ENCODE measurements at places on chromosomes 4 and X. TPM values are rescaled to one million over a fixed set of nuclear protein-coding genes. Genes with fewer than 3 reads are reported as not detected.

- H3K4me3 ChIP-seq, result no peak overlapping the region
- H3K4me1 ChIP-seq, result no peaks in the 10 kb centered on the region
- H3K27ac ChIP-seq, result no peak overlapping the region
- peaks cover 6% of the 10 kb centered on the region for H3K27me3 ChIP-seq
- DNase-seq, result no peak
Observed at GRCh38 chrX:101764538-101764937, 104.9 kb upstream of the ARMCX2 start.

GRCh38 chrX:2561456-2561855, 60.7 kb upstream of the DHRSX start:
- H3K4me1 ChIP-seq, result no peaks in the 10 kb centered on the region
- no peak overlapping the region for H3K4me3 ChIP-seq
- no peaks in the 10 kb centered on the region for H3K27me3 ChIP-seq
- DNase-seq, result no peak

DNA sequence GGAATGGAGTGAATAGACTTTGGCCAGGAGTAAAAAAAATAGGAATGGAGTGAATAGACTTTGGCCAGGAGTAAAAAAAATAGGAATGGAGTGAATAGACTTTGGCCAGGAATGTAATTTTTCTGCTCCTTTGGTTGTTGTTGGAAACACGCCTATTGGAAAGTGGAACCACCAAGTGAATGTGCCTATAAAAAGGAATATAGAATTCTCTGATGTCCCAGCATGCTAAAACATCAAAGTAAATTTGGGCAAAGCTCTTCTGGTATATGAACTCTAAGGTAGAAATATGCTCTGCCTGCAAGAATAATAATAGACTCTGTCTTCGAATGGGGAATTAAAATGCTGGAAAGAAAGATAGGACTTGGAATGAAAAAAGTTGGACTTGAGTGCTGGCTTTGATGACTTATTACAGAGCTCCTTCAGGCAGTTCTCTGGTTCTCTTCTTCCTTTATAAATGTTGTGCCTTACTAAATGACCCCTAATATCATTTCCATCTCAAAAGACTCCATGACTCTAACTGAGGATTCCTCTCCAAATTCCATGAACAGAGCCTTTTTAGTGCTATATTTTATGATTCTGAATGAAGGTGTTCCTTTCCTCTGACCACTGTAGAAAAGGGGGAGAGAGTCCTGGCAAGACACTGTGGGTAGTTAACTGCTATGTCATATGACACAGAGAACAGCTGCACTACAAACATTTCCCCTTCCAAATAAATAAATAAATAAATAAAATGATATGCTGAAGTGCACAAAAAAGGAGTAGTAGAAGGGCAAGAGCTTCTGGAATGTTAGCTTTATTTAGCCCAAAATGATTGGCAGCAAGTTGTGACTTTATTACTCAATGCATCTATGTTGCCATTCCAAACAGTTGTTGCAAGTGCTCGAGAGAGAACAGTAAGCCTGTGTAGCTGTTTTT, 13.5 kb upstream of the GBA3 start:
- H3K27me3 ChIP-seq, result no peaks in the 10 kb centered on the region
- H3K27ac ChIP-seq, result no peak overlapping the region
- H3K36me3 ChIP-seq, result no peaks in the 10 kb centered on the region

- H3K27ac ChIP-seq, result no peak overlapping the region
- H3K4me1 ChIP-seq, result peaks cover 11% of the 10 kb centered on the region
- DNase-seq, result no peak
- peaks cover 4% of the 10 kb centered on the region for H3K36me3 ChIP-seq
- H3K4me3 ChIP-seq, result no peak overlapping the region
Observed at GRCh38 chrX:130264573-130264972, 4.1 kb downstream of the ZNF280C start.

- no peaks in the 10 kb centered on the region for H3K36me3 ChIP-seq
- DNase-seq, result no peak
- H3K4me3 ChIP-seq, result no peak overlapping the region
- no peaks in the 10 kb centered on the region for H3K4me1 ChIP-seq
Observed at GRCh38 chrX:124506066-124506465, 159.7 kb downstream of the SH2D1A start.

GRCh38 chrX:44914532-44915198, 41.7 kb downstream of the KDM6A start:
- no peak for DNase-seq
- H3K27me3 ChIP-seq, result no peaks in the 10 kb centered on the region
- no peak overlapping the region for H3K27ac ChIP-seq
- no peak overlapping the region for H3K4me3 ChIP-seq
- H3K4me1 ChIP-seq, result peaks cover 12% of the 10 kb centered on the region

DNA sequence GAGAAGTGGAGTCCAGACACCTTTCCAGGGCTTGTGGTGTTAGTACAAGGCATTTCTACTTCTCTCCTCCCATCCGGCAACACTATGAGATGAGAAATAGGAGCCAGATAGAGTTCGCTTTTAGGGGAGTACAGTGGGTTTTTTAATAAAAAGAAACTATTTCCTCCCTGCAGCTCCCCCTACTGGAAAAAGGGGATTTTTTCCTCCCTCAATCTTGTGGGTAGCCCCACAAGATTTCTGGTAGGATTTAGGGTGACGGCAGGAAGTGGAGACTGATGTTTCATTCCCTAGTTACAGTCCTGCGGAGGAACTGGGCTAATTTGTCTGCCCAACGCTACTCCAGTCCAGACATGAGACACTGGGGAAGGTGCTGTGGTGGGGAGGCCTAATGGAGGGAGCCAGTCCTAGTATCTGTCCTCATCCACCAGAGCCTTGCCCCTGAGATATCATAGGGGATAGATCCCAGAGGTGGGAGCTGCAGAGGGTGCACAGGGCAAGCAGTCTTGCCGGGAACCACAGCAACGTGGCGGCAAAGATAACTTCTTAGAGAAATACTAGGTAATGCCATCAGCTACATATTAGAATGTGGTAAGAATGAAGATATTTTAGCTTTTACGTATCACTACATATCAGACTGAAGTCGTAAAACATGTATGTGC, 45.5 kb upstream of the PRKG2 start:
- DNase-seq, result no peak
- H3K4me3 ChIP-seq, result no peak overlapping the region
- no peak overlapping the region for H3K27ac ChIP-seq
- no peaks in the 10 kb centered on the region for H3K36me3 ChIP-seq
- H3K27me3 ChIP-seq, result no peaks in the 10 kb centered on the region
- no peaks in the 10 kb centered on the region for H3K4me1 ChIP-seq

DNA sequence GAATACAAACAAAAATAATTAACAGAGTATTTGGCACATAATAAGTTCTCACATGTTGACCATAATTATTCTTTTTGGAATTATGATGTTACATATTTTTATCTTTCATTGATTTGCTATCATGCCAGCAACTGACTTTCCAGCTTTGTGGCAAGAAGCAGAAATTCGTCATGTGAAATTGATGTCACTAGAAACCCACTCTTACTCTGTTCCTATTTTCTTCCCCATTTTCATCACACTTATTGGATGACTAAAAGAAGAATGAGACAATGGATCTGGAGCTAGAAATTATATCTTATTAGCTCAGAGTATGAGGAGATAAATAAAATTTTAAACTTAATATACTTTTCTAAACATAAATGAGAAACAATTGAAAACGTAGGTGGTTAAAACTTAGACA, 31.9 kb downstream of the EGF start:
- DNase-seq, result no peak
- no peaks in the 10 kb centered on the region for H3K36me3 ChIP-seq
- peaks cover 6% of the 10 kb centered on the region for H3K4me1 ChIP-seq
- H3K4me3 ChIP-seq, result no peak overlapping the region

DNA sequence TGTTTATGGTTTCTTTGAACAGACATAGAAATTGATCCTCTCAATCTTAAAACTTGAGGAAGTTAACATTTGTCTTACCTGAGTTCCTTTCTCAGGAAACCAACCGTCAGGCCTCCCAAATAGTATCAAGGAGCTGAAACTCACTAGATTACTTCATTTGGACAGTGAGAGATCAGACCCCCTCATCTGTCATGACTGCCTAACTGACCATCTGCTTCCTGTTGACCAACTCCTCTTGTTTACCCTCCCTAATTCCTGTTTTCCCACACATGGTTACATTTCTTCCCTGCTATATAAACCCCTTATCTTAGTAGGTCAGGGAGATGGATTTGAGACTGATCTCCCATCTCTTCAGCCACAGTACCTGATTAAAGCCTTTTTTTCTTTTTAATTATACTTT, 46.2 kb upstream of the NMU start:
- H3K27me3 ChIP-seq, result peaks cover 4% of the 10 kb centered on the region

GRCh38 chr4:65482410-65482809, 187.9 kb downstream of the EPHA5 start:
- DNase-seq, result no peak
- no peaks in the 10 kb centered on the region for H3K36me3 ChIP-seq
- H3K27me3 ChIP-seq, result no peaks in the 10 kb centered on the region
- H3K4me3 ChIP-seq, result no peak overlapping the region
- no peak overlapping the region for H3K27ac ChIP-seq

- peaks cover 3% of the 10 kb centered on the region for H3K27me3 ChIP-seq
- no peak for DNase-seq
- H3K27ac ChIP-seq, result no peak overlapping the region
Observed at GRCh38 chr4:40960941-40961340, 211.2 kb downstream of the NSUN7 start.

GRCh38 chr4:129327637-129328036, 231.7 kb downstream of the C4orf33 start:
- H3K27ac ChIP-seq, result no peak overlapping the region
- no peak for DNase-seq
- H3K4me1 ChIP-seq, result no peaks in the 10 kb centered on the region
- no peak overlapping the region for H3K4me3 ChIP-seq
- H3K36me3 ChIP-seq, result no peaks in the 10 kb centered on the region

DNA sequence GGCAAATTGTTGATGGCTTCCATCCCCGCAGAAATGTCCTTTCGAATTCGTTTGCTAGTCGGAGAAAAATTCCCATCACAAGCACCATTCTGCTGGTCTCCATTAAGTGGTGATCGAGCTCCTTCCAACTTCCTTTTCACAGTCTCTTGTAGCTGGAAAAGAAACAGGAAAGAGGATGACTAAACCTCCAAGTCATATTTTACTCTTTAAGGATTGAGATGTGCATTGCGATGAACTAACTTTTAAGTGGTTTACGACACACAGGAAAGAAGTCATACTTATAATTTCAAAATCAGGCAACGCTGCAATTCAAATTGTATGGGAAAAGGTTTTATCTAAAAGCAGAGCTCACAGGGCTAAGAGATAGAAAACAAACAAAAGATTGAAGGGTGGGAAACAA, 225.2 kb downstream of the MGST2 start:
- no peak overlapping the region for H3K4me3 ChIP-seq
- H3K36me3 ChIP-seq, result no peaks in the 10 kb centered on the region
- DNase-seq, result no peak
- H3K27ac ChIP-seq, result no peak overlapping the region

Gene JCHAIN
- total RNA-seq, result not detected

Gene AASDH
- total RNA-seq, result 11.8 TPM

Gene GATA1
- not detected for total RNA-seq
